ENCODE measurements at places on chromosomes 16 and 17. TPM values are rescaled to one million over a fixed set of nuclear protein-coding genes. Genes with fewer than 3 reads are reported as not detected.

DNA sequence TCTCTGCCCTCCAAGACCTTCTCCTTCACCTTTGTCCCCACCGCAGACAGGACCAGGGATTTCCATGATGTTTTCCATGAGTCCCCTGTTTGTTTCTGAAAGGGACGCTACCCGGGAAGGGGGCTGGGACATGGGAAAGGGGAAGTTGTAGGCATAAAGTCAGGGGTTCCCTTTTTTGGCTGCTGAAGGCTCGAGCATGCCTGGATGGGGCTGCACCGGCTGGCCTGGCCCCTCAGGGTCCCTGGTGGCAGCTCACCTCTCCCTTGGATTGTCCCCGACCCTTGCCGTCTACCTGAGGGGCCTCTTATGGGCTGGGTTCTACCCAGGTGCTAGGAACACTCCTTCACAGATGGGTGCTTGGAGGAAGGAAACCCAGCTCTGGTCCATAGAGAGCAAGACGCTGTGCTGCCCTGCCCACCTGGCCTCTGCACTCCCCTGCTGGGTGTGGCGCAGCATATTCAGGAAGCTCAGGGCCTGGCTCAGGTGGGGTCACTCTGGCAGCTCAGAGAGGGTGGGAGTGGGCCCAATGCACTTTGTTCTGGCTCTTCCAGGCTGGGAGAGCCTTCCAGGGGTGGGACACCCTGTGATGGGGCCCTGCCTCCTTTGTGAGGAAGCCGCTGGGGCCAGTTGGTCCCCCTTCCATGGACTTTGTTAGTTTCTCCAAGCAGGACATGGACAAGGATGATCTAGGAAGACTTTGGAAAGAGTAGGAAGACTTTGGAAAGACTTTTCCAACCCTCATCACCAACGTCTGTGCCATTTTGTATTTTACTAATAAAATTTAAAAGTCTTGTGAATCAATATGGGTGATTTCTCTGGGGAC, 12.2 kb downstream of the CX3CL1 start:
- DNase-seq, result no peak

- DNase-seq, result peak; percentile 42
These were observed 45.3 kb downstream of the CCDC182 start for GRCh38 chr17:57699751-57700219.

The NRN1L gene
- 0.93 TPM for polyA plus RNA-seq

DNA sequence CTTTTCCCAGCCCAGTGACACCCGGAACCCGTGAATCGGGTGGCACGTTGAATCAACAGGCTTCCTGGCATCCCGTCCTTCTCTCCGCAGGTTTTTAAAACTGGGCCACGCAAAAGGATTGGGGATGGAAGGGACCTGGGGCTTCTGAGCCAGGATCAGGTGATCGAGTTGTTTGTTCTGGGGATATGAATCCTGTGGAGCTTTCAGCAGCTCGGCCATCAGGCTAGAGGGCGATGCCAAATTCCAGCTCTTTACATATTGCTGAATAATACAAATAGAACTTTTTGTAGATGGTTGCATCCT, 473 bp downstream of the SUPT6H start:
- no peak for DNase-seq

- DNase-seq, result no peak
These were observed 24.9 kb downstream of the CFAP97D1 start for GRCh38 chr17:43805117-43805516.

DNA sequence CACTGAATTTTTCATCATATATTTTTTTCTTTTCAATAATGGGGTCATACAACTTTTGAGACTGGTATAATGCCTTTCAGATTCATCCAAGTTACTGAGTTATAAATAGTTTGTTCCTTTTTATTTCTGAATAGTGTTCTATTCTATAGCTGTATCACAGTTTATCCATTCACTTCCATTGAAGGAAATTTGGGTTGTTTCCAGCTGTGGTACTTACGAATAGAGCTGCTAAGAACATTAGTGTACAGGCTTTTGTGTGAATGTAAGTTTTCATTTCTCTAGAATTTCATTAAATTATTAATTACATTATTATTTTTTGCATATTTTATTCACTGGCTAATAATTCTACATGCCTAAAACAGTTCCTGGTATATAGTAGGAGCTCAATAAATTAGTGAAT, 52.9 kb downstream of the SNTB2 start:
- no peak for DNase-seq

The THOC6 gene
- 29.5 TPM for polyA plus RNA-seq

DNA sequence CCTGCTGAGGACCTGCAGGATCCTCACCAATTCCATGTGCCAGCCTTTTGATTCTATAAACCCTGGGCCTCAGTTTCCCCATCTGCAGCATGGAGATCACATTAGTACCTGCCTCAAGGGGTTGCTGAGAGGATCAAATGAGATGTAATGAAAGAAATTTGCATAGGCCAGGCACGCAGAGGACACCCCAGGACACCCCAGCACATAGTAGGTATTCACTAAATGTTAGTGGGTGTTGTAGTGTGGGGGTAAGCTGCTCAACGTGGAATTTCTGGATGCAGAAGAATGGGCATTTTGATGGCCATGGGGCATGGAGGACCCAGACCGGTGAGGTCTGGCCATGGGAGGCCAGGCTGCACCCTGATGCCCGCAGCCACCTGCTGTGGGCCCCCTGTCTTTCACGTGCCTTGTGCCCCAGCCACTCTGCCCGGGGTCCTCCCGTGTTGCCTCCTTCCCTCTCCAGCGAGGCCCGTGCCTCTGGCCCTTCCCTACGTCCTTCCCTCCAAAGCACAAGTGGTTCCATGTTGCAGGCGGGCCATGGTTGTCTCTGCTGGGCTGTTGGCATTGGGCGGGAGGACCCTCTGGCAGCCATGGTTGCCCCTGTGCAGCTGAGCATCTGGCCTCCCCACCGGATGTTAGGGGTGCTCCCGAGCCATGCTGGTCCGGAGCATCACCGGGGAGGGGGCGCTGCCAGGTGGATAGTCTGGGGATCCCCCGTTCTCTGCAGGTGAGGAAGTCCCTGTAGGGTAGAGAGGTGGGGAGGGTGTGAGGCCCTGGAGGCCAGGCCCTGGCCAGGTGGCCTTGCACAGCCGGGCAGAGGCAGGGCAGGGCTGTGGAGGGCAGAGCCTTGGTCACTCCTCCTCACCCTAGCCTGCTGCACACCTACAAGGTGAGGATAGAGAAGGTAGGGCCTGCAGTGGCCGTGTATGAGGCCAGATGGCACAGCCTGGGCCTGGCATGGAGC, 8.6 kb downstream of the MAP2K3 start:
- DNase-seq, result no peak

GRCh38 chr17:28643983-28644786, 773 bp downstream of the BLTP2 start:
- DNase-seq, result no peak

- no peak for DNase-seq
These were observed at the start of gene ACAP1 for GRCh38 chr17:7336240-7337175. TSS of gene ACAP1 (plus strand) at chr17:7336529. CDS start at chr17:7336735, 206 bp downstream.

DNA sequence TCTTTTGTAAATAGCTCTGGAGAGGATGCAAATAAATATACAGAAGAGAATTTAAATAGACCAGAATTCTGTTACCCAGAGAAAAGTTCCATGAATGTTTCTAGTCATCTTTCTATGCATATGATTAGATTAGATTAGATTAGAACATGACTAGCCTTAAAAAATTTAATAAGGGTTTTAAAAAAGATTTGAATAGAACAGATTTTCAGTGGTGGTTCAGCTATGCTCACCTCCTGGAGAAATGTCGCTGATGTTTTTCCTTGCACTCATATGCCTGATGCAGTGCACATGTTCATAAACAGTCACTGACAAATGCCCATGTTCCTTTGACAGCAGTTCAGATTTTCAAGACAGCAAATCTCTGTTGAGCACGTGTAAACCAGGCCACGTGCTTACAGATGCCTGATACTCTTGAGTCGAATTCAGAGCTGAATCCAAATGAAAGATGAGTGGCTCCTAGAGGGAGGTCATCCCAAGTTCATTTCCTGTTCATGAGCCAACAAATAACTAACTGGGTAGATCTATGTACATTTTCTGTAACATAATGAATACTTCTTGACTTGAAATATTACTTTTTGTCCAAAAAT, 19.9 kb upstream of the RAB11FIP4 start:
- no peak for DNase-seq

DNA sequence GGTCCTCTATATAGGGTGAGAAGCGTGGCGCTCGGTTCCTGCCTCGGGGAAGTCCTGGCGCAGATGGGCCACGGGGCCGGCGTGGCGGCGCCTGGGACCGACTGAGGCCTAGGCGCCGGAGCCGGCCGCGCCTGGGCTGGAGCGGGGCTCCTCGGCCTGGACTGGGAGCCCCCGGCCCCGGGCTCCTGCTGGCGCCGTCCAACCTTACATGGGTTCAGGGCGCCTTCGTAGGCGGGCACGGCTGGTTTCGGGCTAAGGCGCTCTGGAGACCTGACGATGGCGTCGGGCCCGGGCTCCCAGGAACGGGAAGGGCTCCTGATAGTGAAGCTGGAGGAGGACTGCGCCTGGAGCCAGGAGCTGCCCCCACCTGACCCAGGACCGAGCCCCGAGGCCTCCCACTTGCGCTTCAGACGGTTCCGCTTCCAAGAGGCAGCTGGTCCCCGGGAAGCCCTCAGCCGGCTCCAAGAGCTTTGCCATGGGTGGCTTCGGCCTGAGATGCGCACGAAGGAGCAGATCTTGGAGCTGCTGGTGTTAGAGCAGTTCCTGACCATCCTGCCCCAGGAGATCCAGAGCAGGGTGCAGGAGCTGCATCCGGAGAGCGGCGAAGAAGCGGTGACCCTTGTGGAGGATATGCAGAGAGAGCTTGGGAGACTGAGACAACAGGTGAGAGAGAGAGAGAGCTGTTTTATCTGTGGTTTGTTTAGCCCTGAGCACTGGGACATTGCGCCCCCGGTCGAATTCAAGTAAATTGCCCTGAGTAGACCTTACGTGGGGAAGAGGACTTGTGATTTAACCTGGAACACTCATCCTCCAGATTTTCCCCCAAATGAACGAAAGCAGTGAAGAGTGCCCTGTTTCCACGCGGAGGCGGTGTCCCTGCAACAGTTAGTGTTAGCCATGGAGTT, 504 bp downstream of the ZNF263 start:
- no peak for DNase-seq

- DNase-seq, result no peak
These were observed 29.9 kb downstream of the PIK3R6 start for GRCh38 chr17:8837563-8838075.

DNA sequence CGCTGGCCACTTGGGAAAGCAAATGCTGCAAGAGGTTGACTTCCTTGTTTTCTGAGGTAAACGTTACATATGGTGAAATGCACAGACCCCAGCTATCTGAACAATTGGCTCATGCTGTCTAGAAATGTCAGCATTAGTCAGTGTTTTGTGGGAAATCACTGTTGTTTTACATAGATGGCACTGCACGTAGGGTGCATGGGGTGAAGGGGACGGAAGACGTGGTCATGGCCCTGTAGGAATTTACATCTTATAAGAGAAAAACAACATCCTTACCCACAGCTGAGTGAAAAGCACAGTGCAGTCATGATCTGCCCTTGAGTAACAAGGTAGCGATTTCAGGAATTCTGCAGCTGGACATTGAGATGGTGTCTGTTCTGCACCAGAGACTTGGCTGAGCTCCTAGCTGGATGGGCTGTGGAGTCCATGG, 15.2 kb downstream of the RPTOR start:
- DNase-seq, result no peak

Measured in left renal pelvis (tissue), 4 donors.